Fibroblast of the aortic adventitia (primary cell): ENCODE measurements at places on chromosomes 1 and 21. TPM values are rescaled to one million over a fixed set of nuclear protein-coding genes. Genes with fewer than 3 reads are reported as not detected.

DNA sequence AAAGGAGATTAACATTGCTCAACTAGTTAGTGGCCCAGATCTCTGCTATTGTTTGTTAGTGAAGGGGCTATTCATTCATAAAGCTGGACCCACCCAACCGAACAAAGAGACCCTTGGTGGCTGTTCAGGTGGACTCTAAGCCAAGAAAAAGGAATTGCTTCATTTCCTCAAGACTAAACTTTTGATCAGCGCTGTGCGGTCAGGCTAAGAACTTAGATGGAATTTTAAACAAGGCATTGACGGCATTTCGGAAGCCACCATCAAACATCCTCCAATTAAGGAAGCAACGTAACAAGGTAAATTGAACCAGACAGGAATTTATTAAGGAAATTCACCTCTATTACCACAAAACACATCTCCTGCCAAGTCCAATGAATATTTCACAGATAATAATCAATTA lies 19.9 kb upstream of the SHCBP1L start:
- DNase-seq, result no peak

The SPATA46 gene
- not detected in 2 replicates for total RNA-seq

DNA sequence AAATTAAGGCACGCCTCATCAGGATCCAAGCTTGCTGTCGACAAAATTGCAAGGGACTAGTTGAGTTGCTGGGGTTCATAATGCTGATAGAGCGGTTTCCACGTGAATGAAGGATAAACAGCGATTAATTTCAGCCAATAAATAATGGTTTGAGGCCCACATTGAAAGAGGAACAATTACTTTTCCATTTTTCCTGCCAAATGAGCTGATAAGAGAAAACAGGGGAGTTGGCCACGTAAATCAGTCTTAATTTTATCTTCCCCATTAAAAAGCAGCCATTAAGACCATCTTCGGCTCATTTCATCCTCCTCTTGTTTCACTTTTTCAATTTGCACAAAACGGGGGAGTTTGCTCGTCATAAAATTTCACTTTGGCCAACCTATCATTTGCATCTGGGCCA lies 235.5 kb upstream of the RRP15 start:
- DNase-seq, result no peak

DNA sequence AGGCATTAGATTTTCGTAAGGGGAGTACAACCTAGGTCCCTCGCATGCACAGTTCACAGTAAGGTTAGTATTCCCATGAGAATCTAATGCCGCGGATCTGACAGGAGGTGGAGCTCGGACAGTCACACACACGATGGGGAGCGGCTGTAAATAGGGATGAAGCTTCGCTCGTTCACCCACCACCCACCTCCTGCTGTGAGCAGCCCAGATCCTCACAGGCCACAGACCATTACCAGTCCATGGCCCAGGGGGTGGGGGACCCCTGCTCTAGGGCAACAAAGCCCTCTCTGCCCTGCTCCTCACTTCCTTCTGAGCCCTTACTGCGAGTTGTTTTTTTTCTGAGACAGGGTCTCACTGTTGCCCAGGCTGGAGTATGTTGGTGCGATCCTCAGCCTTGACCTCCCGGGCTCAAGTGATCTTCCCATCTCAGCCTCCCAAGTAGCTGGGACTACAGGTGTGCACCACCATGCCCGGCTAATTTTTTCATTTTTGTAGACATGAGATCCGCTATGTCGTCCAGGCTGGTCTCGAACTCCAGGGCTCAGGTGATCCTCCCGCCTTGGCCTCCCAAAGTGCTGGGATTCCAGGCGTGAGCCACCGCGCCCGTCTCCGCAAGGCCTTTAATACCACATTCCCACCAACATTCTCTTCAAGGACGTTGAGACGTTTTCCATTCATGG lies 21.3 kb downstream of the TRPM2 start:
- DNase-seq, result no peak

The MIXL1 gene
- total RNA-seq, result not detected in 2 replicates
